ENCODE measurements at places on chromosomes 4 and X. TPM values are rescaled to one million over a fixed set of nuclear protein-coding genes. Genes with fewer than 3 reads are reported as not detected.

DNA sequence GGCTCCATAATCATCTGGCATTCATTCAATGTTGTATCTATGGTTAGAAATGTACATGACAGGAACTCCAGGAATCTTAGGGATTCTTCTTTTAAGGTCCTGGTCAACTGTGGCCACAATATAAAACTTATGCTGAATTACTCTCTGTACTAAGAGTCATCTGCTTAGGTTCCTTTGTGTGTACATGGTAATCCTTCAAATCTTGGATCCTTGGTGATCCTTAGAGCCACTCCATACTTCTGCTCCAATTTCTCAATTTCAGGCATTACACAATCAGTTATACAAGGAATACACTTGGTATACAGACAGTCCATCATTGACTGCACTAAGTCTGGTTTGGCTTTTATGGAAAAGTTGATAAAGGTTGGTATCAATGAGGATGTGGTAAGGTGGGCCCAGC is 5.8 kb downstream of the SRD5A3 start:
- no peak for DNase-seq

DNA sequence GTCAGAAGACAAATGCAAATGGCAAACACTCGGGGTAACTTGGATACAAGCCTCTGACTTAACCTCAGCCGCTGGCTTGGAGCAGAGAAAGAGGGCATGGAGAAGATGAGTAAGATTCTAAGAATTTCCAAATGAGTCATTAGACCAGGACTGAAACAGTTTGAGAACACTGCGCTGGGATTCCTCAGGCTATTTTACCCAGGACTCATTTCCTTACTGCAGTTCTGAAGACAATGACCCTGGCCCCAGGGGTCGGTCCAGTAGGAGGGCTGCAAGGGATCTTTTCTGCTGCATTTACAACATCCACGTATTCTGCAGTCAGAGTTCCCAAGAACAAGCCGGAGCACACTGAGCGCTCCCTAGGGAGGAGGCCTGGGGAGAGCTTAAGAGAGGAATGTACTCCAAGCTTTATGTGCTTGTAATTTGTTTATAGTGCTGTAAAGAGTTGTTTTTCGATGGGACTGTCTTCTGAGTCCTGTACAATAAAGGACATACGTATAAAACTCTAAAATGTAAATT is 27.3 kb upstream of the SORBS2 start:
- peak; percentile 93 for DNase-seq

Gene PCGF3
- 41.8 TPM for total RNA-seq

DNA sequence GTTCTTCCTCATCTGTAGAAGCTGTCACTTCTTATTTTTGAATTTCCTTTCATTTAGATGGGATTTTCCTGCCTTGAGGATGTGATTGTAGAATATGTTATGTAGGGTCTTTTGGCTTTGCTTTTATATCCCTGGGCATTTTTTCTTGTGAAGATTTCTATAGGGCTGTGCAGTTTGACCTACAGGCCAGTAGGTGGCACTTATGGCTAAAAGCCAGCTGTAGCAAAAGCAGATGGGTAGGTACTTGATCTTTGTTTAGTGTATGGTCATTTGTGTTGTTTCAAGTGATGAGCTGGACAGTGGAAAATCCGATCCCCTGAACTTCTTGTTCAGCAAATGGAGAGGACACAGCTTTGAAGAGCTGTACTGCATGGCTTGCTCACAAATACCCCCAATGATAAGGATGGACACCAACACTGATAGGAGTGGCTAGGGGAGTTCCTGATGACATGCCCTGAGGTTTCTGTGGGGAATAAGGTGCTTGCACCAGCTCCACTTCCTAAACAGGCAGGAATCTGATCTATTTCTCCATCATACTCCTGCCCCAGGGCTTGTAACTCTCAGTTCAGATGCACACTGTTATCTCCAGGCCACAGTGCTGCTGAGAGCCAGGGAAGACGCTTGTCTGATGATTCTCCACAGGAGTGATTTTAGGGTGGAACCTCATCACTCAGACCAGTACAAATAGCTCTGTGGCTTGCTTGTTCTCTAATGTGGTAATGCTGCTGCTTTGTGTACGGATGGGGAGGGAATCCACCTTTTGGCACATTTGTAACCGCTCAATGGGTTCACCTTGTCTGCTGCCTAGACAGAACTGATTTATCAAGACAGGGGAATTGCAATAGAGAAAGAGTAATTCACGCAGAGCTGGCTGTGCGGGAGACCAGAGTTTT is 417.1 kb upstream of the MAGEB16 start:
- DNase-seq = no peak

Gene SLIT2
- total RNA-seq = 3.4 TPM

- DNase-seq = peak; percentile 93
Observed at GRCh38 chrX:40539214-40540142, 41.3 kb upstream of the ATP6AP2 start.

- no peak for DNase-seq
Observed at GRCh38 chrX:142036116-142036515, 132.4 kb downstream of the MAGEC1 start.

- DNase-seq = peak; percentile 60
Observed at GRCh38 chrX:135923353-135923752, 29.8 kb downstream of the SAGE1 start.

Gene TLR1
- total RNA-seq = not detected

DNA sequence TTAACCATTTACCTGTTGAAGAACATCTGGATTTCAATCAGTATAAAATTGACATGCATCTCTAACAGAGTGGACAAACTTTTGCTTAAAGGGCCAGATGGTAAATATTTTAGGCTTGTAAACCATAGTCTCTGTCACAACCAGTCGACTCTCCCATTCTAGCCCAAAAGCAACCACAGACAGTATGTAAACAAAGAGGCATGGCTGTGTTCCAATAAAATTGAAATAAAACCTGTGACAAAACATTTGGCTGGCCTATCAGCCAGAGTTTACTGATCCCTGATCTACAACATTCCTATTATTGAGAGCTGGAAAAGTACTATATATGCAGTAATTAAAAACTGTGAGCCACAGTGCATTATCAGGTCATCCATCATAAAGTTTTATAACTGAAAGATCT is 3.2 kb downstream of the CENPC start:
- DNase-seq = no peak

Gene KLKB1
- total RNA-seq = 14.4 TPM

GRCh38 chr4:27057053-27057452 is 196.4 kb downstream of the STIM2 start:
- DNase-seq = no peak

Gene UGT2B17
- total RNA-seq = not detected

GRCh38 chrX:123959281-123960063 is 2.0 kb upstream of the STAG2 start:
- DNase-seq = no peak

GRCh38 chr4:153706519-153706918 is 22.4 kb downstream of the TLR2 start:
- DNase-seq = no peak

DNA sequence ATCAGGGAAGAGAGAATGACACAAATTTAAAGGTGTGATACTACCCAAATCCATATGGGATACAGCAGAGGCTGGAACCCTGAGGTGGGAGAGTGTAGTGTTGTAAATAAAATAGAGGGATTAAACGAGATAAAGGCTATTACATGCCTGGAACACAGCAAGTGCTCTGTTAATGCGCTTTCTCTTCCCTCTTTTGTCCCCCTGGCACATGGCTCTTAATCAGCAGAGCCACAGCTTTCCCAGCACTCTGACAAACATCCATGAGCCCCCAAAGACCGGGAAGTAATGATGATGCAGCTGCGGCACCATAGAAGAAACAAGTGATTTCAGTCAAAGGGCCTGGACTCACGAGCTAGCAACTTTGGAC is 85.9 kb downstream of the RASL11B start:
- DNase-seq = no peak

- no peak for DNase-seq
Observed at GRCh38 chrX:47482065-47482511, 934 bp downstream of the ZNF41 start.

GRCh38 chr4:173433447-173433846 is 34.5 kb upstream of the SCRG1 start:
- DNase-seq = no peak

DNA sequence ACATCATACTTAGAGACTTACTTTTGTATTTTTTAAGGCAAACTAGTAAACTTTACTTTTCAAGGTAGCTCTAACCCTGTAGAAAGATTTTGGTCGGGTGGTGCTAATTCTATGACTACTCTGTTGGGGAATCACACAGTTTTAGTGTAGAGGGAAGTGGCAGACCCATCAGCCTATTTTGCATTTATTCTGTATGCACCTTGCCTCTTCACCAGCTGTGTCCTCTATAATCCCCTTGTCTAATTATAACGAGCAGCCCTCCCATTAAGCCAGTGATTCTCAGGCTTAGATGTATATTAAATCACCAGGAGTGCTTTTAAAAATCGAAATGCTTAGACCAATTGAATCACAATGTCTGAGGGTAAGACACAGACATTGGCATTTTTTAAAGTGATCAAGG is 78.1 kb downstream of the GALNT7 start:
- no peak for DNase-seq

Gene VCX3A
- 0.38 TPM for total RNA-seq

Gene HMX1
- 1.2 TPM for total RNA-seq

DNA sequence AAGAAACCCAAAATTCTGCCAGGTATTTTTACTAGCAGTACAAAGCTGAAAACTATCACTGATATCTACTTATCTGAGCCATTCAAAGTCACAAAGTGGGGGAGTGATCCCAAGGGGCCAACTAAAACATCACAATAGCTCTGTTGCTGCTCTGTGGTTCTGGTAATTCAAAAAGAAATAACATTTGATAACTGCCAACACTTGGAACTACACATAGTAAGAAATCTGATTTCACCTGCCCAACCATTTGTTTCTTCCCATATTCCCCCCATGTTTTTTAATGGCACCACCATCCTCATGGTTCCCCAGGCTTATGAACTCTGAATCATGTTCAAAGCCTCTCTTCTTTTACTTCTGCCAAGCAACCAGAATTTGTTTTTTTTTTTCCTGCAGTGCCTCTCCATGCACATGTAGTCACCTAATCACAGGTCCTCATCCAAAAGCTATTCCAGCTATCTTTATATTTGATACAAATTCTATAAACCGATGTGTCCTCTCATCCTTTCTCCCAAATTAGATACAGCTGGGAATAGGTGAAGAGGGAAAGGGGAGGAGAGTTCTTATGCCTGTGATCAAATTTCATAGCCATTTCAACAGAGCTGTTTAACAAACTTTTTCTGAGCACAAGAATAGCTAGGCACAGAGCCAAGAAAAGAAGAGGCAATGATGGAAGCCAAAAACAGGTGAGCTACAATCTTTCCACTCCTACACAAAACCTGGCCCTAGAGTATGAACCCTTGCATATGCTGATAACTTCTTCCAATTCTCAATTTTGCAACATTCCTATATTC is 7.7 kb downstream of the AMMECR1 start:
- no peak for DNase-seq

Gene DLG3
- total RNA-seq = 61.9 TPM
